ENCODE measurements at places on chromosomes 2 and 18.

DNA sequence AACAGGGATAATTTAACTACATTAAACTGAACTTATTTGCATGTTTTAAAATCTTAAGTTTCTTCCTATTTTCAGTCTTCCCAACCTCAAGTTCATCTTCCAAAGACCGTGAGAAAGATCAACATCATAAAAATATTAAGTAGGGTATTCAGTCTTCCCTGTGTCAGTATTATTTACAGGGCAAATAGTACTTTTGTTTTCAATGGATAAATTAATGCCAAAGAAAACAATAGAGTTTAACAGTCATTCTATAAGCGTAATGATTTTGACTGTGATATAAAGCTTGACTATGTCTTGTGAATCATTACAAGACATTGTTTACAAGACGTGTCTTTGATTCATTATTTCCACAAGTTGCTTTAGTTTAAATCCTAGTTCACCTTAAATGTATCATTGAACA lies 48.0 kb upstream of the NRXN1 start:
- DNase-seq: no peak

DNA sequence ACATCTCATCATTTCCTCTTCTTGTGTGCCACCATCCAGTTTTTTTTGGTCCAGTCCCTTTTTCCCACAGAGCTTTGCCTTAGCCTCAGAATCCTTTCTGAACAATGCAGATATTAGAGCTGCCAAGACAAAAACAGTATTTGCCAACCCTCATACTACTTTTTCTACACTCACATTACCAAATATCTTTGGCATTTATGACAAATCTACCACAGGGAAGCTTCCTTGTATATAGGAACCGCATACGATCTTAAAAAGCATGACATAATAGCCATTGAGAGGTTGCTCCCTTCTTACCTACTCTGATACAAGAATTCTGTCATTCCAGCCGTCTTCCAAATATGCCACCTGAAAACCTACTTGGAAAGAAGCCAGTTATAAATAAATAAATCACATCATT lies 9.4 kb downstream of the ZNF24 start:
- DNase-seq: no peak

- no peak for DNase-seq
These were observed 73.4 kb downstream of the CDCA7 start for GRCh38 chr2:173427887-173428668.

DNA sequence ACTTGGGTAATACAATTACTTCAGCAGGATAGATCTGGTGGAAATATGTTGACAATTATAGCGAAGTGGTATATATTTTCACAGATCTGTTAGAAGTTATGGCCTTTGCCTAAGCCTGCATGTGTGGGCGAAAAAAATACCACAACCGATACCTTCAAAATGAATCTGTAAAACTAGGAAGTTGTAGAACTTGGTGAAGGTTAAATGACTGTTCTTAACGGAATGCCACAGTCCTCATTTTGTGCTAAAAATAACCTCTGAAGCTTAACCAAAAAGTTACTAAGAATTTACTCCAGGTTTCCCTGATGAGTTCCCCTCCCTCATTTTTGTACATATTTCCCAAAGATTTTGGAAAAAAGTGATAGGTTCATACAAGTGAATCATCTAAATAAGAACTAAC lies 550.7 kb downstream of the THSD7B start:
- no peak for DNase-seq

GRCh38 chr2:77642339-77642738 lies 120.2 kb upstream of the LRRTM4 start:
- no peak for DNase-seq

DNA sequence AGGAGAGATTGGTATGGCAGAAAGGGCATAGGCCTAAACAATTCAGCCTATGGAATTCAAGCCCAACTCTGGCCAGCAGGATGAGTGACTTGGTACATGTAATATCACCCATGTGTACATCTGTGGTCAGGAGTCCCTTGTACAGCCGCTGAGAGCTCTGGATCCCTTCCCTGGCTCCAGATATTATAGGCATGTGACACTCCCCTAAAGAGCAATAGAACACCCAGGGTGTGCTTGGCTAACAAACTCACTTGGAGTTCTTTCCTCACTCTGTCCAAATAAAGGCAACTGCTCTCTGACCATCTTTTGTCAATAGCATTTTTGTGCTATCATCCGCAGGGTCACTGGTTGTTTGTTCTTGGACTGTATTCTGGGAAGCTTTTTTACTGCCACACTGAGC lies 197.4 kb upstream of the NCKAP5 start:
- DNase-seq: no peak
